ENCODE measurements at places on chromosomes 12 and 14.

GRCh38 chr12:2256453-2256852 is 203.7 kb downstream of the CACNA1C start:
- DNase-seq: no peak

GRCh38 chr12:93273834-93274564 is 103.7 kb upstream of the NUDT4 start:
- DNase-seq: no peak

DNA sequence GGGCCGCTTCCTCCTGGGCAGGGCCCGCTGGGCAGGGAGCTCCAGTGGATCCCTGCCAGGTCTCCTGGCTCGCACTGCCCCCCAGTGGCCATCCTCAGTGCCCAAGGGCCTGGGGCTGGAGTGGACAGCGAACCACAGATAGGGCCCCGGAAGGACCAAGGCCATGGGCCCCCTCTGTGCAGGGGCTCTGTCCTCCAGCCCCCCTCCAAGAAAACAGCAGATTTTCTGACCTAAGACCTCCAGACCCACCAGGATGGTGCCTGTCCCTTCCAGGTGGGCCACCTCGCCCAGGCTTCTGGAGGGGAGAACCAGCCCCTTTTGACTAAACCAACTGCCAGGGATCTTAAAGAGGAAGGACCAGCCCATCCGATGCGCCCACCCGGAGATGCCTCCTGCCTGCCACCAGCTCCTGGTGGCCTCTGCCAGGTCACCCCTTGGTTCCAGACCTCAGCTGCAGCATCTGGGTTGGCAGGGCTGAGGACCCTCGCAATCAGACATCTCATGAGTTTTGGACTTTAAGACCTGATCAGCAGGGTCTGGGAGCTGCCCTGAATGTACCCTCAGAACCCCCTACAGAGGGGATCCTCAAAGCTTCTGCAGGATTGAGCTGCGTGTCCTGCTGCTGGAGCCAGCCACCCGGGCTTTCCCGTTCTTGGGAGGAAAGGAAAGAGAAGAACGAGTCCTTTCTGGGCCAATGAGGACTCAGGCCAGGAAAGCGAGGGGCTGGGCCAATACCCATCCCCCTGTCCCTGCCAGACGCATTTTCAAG is 325.8 kb upstream of the DIO3 start:
- peak; percentile 35 for DNase-seq

GRCh38 chr14:74864198-74864597 is 11.7 kb downstream of the PROX2 start:
- DNase-seq: no peak

GRCh38 chr12:41510470-41510869 is 322.4 kb downstream of the PDZRN4 start:
- no peak for DNase-seq

GRCh38 chr12:95151821-95152220 is 65.4 kb downstream of the FGD6 start:
- no peak for DNase-seq

- DNase-seq: no peak
Observed at GRCh38 chr14:31001339-31001658, 24.1 kb upstream of the AP4S1 start.

DNA sequence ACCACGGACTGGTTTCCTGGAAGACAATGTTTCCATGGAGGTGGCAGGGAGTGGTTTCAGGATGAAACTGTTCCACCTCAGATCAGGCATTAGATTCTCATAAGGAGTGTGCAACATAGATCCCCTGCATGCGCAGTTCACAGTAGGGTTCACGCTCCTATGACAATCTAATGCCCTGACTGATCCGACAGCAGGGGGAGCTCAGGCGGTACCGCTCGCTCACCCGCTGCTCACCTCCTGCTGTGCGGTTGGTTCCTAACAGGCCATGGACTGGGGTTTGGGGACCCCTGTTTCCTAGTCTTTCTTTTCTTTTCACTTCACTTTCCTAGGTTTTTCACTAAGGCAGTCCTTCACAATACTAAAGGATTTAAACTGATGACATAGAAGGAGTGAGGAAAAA is 39.6 kb downstream of the GUCY2C start:
- no peak for DNase-seq

DNA sequence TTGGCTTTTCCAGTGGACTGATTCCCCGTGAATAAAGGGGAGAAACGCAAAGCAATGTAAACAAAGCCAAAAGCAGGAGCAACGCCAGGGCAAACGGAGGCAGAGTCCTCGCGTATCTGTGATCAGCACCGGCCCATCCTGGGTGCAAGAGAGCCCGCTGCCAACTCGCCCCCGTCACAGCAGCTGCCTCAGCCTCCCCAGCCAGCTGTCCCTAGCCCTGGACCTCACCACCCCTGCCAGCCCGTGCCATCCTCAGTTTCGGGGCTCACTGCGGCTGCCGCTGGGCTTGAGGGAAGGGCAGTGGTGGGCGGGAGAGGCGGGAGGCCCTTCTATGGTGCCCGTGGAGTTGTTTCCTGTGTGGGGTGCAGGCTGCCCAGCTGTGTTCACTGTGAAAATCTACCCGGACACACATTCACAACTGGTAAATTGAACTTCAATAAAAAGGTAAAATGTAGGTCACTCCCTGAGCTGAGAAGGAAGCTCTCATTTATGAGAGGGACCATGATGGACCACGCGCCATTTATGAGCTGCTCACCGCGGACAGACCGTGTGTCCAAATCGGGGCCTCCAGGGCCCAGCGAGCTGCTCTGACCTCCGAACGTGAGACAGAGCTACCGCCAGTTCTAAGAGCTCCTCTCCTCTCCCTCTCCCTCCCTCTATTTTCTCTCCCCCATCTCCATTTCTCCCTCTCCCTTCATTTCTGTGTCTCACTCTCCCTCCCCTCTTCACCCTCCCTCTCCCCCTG is 330.5 kb upstream of the SFSWAP start:
- DNase-seq: no peak

DNA sequence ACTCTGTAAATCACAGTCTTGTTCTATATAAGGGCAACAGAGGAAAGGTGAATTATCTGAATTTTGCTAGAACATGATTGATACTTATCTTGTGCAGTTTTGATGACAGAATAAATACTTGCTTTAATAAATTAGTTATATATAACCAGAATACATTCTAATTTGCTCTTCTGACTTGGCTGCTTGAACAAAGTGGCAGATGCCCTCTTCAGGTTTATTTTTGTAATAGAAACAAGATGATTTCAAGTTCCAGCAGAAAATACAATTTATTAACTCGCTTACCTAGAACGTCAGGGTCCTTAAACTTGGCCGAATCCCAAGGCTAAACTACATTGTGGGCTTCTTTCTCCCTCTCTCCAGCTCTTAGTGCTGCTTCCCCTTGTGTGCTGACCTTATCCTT is 57.6 kb upstream of the SSTR1 start:
- DNase-seq: no peak

- DNase-seq: no peak
Observed at GRCh38 chr14:49946320-49947141, 53.6 kb downstream of the ARF6 start.

- no peak for DNase-seq
Observed at GRCh38 chr14:31297701-31298344, 90.2 kb upstream of the HECTD1 start.

DNA sequence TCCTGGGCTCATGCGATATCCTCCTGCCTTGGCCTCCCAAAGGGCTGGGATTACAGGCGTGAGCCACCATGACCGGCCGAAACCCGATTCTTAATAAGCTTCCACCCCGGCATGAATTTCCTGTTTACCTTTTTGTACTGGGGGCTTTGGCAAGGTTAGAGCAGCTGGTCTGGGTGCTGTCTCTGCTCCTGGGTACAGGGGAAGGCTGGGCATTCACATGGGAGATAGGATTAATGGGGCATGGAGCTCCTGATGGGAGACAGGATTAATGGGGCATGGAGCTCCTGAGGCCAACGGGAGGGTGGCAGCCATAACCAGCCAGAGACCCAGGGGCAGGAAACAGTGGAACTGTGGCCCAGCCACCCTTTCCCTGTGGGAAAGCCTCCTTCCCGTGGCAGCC is 69.5 kb upstream of the DICER1 start:
- DNase-seq: no peak

DNA sequence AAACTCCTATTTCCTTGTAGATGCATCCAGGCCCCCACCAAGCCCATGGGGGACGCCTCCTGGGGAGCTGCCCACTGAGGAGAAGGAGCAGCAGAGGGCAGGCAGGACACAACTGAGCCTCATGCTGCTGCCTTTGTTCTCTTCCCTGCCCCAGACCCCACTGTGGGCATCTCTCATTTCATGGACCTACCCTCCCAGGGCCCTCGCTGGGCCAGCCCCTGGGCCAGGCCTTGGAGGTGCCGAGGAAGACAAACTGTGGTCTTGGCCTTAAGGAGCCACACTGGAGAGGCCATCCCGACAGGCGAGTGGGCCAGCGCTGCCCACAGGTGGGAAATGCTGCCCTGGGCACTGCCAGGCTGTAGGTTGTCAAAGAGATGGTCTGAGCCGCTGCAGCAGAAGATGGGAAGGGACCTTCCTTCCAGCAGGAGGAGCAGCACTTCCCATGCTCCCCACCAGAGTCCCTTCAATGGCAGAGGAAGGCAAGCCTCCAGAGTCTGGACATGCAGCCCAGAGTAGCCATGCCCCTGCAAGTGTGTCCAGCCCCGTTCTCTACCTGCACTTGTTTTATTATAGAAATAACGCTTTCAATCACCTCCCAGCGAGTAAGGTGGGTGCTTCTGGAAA is 147.4 kb downstream of the BCL11B start:
- DNase-seq: no peak

DNA sequence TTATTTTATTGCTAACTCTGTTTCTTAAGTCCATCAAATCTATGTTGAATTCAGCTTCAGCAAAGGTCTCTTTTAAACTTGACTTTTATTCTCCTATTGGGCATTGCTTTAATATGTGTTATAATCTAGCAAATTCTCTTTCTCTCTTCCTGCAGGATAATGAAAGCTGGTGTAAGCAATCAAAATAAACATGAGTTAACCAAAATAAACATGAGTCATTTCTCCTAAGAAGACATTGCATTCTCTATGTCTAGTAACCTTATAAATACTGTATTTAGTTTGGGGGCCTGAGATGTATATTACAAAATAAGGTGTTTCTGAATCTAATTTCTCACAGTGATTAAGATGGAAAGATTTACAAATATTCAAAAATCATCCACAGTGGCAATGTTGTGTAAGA is 739.1 kb upstream of the ATXN7L3B start:
- no peak for DNase-seq

GRCh38 chr12:27595231-27595642 is 71.2 kb downstream of the PPFIBP1 start:
- no peak for DNase-seq

- no peak for DNase-seq
Observed at GRCh38 chr14:98582276-98582675, 689.7 kb downstream of the BCL11B start.

GRCh38 chr12:96242597-96242996 is 48.4 kb downstream of the ELK3 start:
- DNase-seq: no peak

DNA sequence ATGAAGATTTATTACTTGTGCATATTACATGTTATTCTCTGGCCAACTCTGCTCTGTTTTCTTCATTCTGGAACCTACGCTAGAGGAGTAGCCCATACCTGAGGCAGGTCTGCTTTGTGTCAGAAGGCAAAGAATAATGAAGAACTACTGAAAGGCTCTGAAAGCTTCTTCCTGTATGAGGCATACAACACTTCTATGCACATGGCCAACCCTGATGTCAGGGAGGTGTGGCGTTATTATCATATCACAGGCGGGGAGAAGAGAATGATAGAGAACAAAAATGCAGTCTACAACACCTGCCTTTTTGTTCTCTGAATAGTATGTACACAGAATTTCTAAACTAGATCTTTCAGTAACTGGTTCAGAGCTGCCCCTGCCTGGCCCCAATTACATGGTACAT is 32.5 kb upstream of the CRY1 start:
- no peak for DNase-seq

GRCh38 chr12:10167599-10167998 is 4.3 kb downstream of the OLR1 start:
- no peak for DNase-seq

DNA sequence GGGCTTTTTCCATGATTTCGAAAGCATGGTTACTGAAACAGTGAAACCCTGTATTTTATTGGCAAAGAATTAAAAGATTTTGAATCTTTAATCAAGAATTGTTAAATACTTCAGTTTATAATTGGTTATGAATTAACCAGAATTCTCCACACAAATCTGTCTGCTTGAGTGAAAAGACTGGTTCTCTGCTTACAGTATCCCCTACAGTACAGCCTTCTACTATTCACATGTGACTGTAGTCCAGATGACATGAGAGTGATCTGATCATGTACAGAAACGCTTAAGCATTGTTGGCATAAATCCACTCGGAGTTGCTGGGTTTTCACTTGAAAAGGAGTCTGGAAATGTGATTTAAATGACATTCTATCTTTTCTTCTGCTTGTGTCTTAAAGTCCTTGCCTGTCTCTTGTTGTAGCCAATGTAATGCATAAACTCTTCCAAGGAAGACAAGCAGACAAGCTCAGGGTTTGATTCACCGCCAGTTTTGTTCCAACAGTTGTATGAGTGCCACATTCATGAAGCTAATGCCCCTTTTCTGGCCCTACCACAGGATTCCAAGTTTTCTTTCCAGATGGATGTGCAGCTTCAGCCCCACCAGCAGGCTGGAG is 222.0 kb upstream of the LRIG3 start:
- DNase-seq: no peak

DNA sequence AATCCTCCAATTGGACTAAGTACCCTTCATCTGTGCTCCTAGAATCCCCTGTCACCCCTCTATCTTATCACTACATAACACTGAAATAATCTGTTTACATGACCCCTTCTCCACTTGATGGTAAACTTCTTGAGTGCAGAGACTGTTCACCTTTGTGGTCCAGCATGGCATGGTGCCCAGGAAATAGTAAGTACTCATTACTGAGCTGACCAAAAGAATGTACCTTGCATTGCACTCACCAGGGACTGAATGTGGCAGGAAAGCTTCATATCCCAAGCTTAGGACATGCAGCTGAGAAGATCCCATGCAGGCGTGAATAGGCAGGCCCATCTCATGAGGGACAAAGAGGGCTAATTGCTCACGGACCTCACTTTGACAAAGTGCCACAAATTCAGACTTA is 1.4 kb upstream of the GARIN2 start:
- DNase-seq: no peak

DNA sequence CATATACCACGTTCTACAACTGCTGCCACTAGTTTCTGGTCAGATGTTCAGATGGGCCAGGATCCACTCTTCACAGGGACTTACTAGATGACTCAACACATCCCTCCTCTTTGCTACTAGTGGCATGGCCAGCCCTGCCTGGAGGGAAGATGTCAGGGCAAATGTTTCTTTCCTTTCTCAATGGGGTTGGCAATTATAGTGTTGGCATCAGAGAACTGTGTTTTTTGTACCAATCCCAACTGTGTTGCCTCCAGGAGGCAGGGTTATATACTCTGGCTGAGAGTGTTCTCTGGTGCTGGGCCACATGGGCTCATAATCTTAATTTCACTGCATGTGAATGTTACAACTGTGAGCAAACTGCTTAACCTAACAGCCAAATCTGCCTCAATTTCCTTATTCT is 69.9 kb upstream of the AVPR1A start:
- no peak for DNase-seq

- DNase-seq: no peak
Observed at GRCh38 chr12:5499566-5500330, 67.8 kb downstream of the NTF3 start.

All from stimulated activated CD4-positive, alpha-beta T cell treated with anti-CD3 and anti-CD28 coated beads, Interleukin-1b, Interleukin-23, amount 100 ng/mL, for 48 hours (primary cell).